Germinal center (tissue), 1 donor: ENCODE measurements at places on chromosomes 1 and 21.

- DNase-seq = no peak
Measured at GRCh38 chr1:43426221-43426620, 27.5 kb downstream of the HYI start.

DNA sequence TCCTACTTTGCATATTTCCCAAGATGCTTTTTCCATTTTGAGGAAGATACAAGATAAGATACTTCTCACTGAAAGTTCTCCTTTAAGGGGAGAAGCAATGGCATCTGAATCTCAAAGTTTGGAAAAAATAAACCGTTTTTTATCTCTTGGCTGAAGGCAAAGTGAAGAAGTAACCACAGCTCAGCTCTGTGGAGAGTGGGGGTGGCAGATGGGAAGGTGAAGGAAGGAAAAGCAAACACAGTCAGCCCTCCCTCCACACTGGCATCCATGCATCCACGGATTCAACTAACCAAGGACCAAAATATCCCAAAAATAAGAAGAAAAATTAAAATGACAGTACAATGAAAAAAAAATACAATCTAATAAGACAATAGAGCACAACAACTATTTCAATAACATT lies 211.1 kb downstream of the RGS7 start:
- DNase-seq = no peak

- no peak for DNase-seq
Measured at GRCh38 chr1:114388432-114389003, 122.5 kb downstream of the TRIM33 start.

- no peak for DNase-seq
Measured at GRCh38 chr21:42563686-42564085, 50.0 kb downstream of the SLC37A1 start.

DNA sequence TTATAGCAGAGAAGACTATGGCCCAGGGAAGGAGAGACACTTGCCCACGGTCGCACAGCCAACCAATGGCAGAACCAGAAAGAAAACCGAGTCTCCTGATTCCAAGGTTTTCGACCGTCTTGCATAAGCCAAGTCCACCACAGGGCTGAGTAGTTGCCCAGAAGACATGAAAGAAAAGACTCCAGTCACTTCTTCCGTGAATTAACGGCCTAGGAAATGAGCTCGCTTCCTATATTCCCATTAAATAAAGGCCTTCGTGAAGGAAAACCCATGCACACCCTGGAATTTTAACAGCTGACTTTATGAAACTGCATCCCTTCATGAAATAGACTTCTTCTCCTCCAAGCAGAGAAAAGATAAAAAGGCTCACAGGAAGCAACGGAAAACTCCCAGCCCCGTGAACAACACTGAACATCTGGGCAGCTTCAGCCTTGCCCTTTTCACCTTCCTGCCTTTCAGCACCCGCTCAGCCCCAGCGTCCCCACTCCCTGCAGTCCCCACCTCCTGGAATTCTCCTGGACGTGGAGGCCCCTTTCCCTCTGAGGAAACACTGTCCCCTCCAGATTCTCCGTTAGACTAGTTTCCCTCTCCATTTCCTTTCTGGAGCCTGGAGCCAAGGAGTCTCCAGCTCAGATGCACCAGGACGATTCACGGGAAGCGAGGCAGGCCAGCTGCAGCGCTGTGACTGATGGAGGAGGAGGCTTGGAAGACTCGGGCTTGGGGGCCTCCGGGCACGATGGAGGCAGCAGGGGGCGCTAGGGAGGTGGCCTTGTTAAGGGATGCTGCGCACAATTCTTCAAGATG lies 2.7 kb upstream of the MYOC start:
- peak; percentile 48 for DNase-seq

DNA sequence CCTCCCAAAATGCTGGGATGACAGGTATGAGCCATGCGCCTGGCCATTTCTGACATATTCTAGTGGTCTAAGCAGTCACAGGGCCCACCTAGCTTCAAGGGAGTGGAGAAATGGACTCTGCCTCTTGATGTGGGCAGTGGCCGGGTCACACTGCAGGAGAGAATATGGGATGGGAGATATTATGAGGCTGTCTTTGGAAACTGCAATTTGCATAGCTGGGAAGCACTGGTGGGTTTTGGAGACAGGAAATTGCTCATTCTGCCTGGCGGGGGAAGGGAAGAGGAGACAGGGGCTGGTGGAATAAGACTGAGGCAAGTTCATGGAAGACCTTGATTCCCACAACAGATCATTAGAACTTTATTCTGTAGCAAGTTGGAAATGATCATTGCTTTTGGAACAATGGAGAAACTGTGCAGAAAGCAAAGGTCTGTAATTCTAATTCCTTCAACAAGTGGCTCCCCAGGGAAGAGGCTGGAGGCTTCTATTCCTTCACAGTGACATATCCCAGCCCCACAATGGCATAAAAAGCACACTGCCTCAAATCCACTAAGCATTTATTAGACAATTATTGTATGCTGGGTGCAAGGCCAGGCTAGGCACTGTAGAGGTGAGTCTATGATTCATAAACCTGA lies 10.5 kb downstream of the NCMAP start:
- no peak for DNase-seq

DNA sequence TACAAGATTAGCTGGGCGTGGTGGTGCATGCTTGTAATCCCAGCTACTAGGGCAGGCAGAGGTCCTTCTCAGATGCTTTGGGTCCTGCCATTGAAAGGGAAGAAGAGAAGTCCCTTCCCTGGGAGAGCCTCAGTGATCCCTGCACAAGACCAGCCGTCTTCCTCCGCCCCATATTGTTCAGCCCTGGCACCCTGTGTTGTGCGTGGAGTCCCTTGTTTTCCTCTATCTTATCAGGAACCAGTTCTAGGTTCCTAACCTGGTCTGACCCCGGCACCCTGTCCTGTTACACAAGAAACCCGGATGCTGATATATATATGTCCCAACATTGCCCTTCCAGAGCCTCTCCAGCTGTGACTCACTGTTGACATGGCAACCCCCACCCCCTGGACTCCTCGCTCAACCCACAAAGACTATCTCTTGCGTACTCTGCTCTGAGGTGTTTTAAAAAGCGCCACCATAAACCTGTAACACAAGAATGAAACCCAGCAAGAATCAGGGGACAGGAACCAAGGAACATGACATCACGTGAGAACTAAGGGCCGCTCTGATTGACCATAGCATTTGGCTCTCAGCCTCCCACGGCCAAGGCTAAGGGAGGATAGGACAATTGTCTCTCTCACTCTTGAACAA lies 4.8 kb downstream of the MX2 start:
- DNase-seq = peak; percentile 22

DNA sequence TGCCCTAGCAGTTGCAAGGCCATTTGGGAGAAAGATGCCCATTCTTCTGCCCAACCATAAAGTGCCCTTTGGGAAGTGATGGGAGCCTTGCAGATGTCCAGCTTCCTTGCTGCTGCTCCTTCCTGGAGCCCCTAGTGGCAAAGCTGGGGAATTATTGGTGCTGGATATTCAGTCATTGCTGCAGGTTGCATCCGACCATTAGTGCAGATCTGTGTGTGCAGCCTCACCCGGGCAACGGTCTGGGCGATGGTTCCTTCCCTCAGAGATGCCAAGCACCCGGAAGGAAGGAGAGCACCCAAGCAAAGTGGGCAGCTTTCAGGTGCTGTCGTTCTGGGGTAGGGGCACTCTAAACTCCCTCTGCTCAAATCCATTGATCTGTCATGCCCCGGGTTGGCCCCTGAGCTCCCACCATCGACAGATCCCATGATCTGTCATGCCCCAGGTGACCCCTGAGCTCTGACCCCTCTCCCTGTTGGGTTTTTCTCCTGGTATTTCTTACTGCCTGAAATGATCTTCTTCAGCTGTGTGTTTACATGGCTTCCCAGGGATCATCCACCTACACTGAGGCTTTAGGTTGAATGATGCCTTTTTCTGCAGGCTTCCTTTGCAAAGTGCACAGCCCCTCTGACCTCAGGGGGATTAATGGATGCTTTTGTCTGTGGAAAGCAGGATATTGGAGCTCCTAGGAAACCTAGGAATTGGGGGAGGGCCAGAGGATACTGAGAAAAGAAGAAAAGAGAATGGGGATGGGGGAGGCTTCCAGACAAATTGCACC lies 467.5 kb downstream of the PTPRU start:
- DNase-seq = peak; percentile 24

- no peak for DNase-seq
Measured at GRCh38 chr1:54865238-54866073, 21.5 kb downstream of the DHCR24 start.

GRCh38 chr21:26447932-26448475 lies 125.1 kb downstream of the CYYR1 start:
- no peak for DNase-seq

- DNase-seq = no peak
Measured at GRCh38 chr1:197736685-197737084, 38.6 kb downstream of the DENND1B start.

DNA sequence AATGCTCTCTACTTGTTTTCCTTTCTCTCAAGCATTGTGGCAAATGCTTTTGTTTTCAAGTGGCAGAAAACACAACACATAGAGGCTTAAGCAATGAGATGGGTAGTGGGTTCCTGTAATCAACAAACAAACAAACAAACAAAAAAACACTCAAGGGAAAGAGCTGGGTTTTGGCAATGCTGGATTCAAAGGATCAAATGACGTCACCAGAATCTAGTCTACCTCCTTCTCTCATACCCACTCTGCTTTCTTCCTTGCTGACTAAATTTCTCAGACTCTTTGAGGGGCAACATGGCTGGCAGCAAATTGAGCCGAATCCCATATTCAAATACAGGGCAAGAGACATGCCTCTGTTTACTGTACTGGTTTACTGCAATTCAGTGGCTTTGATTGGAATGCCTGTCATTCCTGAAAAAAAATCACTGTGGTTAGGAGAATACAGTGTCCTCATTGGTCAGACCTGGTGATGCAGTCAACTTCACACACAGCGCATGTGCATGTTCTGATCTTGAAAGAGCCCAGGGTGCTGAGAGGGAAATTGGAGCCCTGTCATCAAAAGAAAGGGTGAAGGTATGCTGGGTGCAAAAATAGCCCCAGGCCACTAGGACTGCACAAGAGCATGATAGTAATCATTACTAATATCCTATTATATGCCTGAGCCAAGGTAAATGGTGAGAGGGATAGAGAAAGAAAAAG lies 356.2 kb downstream of the KCTD3 start:
- no peak for DNase-seq
